ENCODE measurements at places on chromosomes 16 and 17.

GRCh38 chr16:86580063-86580790 lies 1.9 kb downstream of the FOXL1 start:
- no peak for DNase-seq

- no peak for DNase-seq
Measured at GRCh38 chr17:43698678-43699437, 37.1 kb upstream of the MEOX1 start.

GRCh38 chr17:16971458-16972338 lies at the start of gene TNFRSF13B:
TSS of gene TNFRSF13B (minus strand) at chr17:16972118. CDS start at chr17:16972075, 43 bp downstream.
- DNase-seq = no peak

GRCh38 chr16:62968-63391 lies 9.4 kb downstream of the SNRNP25 start:
- DNase-seq = no peak

DNA sequence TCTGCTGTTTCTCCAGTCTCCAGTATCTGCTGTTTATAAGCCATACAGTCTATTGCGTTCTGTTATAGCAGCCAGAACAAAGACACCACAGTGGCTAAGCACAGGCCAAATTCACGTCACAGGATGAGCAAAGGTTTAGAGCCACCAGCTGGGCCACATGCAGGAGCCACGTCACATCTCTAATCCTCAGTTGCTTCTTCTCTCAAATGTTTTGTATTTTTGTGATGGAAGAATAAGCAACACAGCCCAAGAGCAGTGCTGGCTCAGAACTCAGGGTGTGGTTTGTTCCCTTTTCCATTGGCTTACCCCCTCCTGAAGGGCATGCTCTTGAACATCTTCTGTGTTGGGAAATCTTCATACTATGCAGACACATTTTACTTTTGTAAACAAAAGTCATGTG lies 309.4 kb upstream of the CDH5 start:
- DNase-seq = no peak

- no peak for DNase-seq
Measured at GRCh38 chr16:57660715-57661463, 7.2 kb upstream of the ADGRG3 start.

GRCh38 chr16:14263011-14263410 lies 191.9 kb downstream of the MRTFB start:
- no peak for DNase-seq

DNA sequence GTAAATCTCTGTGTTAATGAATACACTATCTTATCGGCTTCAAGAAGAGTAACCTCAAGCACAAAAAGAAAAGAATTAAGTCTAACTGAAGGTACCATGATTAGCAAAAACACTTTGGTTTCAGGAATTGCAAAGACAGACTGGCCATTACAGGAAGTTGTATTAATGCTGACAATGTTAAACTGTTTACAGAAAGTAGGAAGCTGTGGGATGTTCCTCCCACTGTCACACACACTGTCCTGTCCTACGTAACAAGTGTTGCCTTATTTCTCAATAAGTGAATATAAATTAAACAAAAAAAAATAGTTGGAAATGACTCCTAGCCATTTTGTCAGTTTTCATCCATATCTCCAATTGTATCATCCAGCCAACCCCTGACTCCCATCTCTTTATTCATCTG lies 8.6 kb downstream of the GNA13 start:
- no peak for DNase-seq

DNA sequence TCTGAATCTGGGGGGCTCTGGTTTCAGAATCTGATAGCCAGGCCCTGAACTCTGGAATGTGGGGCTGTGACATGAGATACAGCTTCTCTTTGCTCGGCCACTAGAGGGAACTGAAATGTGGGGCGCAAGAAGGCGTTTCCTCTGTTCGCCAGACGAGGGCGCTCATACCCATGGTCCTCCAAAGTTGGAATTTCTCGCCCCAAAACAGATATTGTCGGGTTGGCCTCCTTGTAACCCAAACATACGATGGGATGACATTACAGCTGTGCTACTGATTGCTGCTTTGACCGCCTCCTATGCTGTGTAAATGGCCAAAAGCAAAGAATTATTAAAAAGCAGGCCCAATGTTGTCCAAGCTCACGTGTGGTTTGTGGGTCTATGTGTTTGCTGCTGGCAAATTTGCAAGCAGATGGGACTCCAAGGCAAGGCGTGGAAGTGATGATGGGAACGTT lies 13.1 kb upstream of the MSI2 start:
- DNase-seq = peak; percentile 51

DNA sequence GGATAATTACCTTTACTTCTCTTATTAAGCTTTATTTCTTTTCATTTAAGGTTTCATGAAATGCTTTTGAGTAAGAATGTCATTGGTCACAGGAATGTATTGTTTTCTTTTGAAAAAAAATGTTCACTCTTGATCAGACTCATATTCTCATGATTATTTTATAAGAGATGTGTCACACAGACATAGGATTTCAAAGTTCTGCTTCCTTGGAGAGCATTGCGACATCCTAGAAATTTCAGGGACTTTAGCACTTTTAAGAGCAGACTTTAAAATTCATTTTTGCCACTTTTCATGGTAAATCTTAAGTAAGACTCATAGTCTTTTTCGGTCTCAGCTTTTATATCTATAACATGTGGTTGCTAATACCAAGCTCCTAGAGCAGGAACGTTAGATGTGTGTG lies 314.7 kb downstream of the CDH8 start:
- DNase-seq = no peak

DNA sequence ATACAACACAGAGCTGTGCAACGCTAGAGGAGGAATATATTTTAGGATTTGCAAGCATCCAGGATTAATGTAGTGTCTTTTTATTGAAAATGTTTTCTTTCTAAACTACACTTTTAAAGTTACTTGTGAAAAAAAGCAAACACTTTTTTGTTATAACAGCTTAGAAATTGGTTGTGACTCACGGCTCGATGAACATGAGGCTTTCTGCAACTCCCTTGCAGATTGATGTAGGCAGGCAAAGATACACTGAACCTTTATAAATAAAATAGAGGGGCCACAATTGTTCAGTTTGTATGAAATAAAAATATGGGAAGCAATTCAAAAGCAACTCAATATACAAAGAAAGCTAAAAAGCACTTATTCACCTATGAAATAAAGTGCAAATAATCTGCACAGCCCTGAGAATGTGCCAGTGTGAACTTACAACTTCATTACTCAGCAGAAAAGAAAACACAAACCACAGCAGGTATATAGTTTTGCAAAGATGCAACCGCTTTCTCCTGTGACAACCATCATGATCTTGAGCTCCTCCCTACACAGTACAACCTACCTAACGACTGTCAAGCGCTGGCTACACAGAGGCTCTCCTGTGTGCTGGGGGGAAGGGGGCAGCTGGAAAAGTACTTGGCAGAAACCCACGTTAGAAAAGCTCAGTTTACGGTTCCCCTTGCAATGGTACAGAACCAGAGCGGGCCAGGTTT lies 948 bp downstream of the LUC7L start:
- DNase-seq = no peak

DNA sequence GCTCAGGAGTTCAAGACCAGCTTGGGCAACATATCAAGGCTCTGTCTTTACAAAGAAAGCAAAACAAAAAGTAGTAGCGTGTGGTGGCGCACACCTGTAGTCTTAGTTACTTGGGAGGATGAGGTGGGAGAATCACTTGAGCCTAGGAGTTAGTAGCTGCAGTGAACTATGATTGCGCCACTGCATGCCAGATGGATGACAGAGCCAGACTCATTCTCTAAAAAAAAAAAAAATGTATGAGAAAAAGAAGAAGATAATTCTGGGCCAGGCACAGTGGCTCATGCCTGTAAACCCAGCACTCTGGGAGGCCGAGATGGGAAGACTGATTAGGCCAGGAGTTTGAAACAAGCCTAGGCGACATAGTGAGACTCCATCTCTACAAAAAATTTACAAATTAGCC lies 28.5 kb downstream of the STAT5B start:
- DNase-seq = no peak

GRCh38 chr16:85167589-85168537 lies 55.6 kb upstream of the CIBAR2 start:
- no peak for DNase-seq

DNA sequence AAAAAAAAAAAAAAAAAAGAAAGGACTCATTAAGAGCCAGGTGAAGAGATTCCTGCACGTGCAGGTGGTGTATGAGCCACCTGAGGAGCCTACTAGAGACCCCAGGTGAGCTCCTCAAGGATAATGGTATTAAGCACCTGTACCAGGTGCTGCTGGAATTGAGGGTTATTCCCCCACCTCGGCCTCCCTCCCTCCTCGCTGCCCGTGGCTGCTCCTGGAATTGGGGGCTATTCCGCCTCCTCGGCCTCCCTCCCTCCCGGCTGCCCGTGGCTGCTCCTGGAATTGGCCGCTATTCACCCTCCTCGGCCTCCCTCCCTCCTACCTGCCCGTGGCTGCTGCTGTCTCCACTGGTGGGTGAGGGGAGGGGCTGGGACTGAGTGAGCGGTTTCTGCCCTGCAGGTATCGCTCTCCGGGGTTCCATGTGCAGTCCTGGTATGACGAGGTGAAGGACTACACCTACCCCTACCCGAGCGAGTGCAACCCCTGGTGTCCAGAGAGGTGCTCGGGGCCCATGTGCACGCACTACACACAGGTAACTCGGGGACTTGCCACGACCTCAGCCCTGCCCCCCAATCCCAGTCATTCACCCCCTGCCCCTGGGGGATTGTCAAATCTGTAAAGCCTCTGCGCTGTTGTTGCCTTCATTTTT lies 29.3 kb downstream of the CRISPLD2 start:
- DNase-seq = no peak

DNA sequence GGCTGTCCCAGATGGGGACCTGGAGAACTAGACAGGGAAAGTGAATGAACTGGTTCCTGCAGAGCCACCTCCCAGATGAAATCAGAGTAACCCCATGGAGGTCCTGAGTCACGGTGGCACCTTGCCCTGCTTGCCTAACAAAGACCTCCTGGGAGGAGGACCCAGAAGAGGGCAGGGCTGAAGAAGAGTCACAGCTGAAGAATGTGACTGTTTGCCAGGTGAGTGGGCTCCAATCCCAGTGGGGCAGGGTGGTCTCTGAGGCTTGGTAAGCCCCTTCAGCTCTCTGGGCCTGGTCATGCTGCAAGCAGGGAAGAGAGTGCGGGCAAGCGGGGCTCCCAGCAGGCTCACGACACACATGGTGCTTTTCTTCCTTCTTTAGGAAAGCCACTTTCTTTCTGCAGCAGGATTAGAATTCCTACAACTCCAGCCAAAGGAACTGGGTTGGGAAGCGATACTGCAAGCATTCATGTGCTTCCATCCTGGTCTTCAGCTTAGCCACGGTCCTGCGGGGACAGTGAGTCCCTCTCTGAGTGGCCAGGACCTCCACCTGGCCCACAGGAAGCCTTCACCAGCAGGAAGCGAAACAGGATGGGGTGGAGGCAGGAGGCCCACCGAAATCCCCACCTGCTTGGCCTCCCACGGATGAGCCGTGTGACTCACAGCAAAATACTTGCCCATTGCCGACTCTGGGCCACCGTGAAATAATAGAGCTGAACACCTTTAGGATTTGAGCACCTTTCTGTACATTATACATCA lies 4.3 kb downstream of the C16orf74 start:
- no peak for DNase-seq

- DNase-seq = no peak
Measured at GRCh38 chr17:43327421-43327820, 71.4 kb upstream of the ARL4D start.

DNA sequence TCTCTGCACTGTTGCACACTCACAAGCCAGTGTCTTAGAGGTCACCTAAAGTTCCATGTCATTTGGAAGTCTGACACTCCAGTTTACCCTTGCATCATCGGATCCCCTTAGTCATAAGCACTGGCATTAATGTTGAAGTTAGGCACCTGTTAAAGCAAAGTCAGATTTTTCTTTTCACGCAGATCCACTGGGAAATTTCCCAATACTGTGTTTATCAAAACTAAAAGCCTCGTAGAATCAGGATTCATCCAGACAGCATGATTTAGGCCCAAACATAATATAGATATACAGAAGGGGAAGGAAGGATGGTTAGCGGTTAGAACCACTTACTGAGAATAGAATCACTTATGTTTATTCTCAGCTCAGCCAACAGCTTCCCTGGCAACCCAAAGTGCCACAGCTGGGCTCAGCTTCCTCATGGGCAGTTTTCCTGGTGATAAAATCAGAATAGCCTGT lies 30.1 kb upstream of the HAPSTR1 start:
- DNase-seq = no peak

All from NCI-H1694 (cell line).